ENCODE measurements at places on chromosomes 12 and 14.

- DNase-seq, result no peak
Observed at GRCh38 chr12:118355843-118356242, 16.9 kb downstream of the TAOK3 start.

- DNase-seq, result no peak
Observed at GRCh38 chr12:85626001-85626783, 210.0 kb downstream of the RASSF9 start.

GRCh38 chr12:123237646-123238329 lies 4.6 kb downstream of the MTRFR start:
- DNase-seq, result peak; percentile 39

GRCh38 chr14:104267895-104268294 lies 129.5 kb downstream of the KIF26A start:
- no peak for DNase-seq

DNA sequence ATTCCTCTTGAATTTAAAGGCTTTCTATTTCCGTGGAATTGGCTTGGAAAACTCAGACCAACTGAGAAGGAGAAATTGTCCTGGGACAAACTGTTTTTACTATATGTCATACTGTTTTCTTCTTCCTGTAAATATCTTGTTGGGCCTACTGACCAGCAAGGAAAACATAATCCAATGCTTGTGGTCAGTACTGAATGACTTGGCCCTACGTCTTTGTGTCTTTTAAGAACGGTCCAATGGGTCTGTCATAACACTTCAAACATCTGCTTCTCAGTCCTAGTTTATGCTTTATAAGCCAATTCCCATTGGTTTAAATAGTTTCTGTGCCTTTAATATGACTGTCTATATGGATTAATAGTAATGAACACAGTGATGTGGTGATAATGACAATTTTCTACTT lies 248.5 kb upstream of the DDHD1 start:
- no peak for DNase-seq

DNA sequence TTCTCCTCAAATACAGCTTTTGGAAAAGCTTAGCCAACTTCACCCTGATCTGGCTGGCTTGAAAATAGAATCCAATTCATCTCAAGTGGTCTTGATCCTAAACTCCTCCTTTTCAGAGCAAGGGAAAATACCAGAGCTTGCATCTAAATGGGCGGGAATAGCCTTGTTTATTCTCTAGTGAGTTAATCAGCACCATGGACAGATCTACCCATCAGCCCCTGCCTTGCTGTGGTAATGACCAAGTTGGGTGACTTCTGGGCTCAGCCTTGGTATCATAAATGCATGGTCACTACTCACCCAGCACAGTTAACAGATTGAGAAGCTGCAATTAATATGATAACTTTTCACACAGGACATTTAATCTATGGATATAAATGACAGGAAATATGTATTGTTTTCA lies 196.6 kb downstream of the GLT1D1 start:
- DNase-seq, result no peak

GRCh38 chr14:36320897-36321381 lies 502 bp upstream of the MBIP start:
- no peak for DNase-seq

DNA sequence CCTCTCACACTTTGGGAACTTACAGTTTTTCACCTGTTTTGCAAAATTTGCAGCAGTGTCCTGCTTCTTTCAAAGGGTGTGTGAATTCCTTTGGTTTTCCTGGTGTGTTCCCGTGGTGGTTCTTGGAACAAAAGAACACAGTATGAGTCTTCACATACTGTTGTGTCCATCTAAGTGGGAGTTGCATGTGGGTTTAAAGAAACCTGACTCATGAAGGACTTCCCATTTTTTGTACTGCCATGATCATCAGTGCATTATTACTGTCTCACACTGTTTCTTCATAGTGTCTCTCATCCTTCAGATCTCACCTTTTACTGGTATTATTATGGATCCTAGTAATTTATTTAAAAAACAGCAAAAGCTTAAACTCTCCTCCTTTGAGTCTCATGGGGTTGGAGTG lies 3.8 kb upstream of the GZMH start:
- DNase-seq, result no peak

GRCh38 chr14:76502638-76503037 lies 126.7 kb downstream of the ESRRB start:
- DNase-seq, result no peak

DNA sequence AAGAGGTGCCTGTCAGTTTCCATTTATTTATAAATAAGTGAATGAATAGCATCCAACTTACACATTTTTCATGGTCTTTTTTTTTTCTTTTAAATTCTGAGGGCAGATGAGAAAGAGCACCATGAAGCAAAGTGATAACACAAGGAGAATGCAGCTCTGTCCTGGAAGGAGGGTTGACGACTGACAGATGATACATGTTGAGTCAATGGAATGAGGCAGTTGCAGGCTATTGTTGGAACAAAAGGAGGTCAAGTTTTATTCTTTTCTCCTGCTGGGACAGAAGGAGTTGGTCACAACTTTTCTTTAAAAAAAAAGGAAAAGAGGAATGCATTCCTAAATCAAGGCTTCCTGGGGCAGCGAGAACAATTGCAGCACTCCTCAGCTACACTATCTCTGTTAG lies 119.9 kb upstream of the PLEKHG7 start:
- no peak for DNase-seq

DNA sequence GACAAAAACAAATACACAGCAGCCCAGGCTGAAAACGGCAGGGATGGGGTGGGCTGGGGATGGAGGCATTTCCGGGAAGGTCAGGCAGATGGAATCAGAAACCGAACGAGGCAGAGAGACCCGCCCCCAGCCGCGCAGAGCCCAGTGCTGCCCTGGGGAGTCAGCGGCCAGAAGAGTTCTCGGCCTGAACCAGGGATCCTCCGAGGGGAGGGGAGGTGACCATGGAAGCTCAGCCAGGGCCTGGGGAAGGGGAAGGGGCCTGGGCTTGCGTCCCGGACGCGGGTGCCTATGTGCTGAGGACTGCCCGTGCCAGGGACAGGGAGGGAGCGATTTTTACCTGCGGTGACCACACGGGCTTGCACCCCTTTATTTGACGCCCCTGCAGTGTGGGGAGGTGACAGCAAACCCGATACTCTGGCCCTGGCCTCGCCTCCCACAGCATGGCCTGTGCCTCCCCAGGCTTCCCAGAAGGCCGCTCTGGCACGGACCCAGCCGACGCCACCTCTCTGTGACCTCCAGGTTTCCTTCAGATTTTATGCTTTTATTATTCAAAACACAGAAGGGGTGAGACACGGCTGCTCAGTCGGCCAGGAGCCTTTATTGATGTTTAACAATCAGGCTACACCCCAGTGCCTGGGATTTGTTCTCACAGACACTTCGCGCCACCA lies 7.7 kb downstream of the LRCOL1 start:
- no peak for DNase-seq

DNA sequence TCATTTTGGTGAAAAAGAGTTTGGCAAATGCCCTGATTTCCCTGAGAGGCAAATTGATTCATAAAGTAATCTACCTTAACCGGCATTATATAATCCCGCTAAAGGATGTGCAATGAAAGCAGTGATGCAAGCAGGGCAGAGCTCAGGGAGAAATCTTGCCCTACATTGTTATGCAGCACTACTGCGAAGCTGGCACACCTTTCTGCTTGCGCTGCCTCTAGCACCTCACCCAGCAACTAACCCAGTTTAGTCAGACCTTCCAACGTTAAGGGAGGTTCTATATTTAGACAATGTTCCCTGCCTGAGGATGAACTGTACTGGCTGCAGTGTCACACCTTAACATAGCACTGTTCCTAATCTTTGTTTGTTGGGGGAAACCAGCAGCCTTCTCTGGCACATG lies 60.8 kb upstream of the CCDC196 start:
- DNase-seq, result no peak

DNA sequence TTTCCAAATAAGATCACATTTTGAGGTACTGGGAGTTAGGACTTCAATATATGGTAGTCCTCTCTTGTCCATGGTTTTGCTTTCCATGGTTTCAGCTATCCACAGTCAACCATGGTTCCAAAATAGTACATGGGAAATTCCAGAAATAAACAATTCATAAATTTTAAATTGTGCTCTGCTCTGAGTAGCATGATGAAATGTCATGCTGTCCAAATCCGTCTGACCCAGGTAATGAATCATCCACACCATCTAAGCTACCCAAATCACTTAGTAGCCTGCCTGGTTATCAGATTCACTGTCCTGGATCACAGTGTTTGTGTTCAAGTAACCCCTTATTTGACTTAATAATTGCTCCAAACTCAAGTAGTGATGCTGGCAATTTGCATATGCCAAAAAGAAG lies 197.9 kb downstream of the TMTC3 start:
- DNase-seq, result no peak

GRCh38 chr12:131323879-131324278 lies 370.2 kb downstream of the ADGRD1 start:
- DNase-seq, result no peak

DNA sequence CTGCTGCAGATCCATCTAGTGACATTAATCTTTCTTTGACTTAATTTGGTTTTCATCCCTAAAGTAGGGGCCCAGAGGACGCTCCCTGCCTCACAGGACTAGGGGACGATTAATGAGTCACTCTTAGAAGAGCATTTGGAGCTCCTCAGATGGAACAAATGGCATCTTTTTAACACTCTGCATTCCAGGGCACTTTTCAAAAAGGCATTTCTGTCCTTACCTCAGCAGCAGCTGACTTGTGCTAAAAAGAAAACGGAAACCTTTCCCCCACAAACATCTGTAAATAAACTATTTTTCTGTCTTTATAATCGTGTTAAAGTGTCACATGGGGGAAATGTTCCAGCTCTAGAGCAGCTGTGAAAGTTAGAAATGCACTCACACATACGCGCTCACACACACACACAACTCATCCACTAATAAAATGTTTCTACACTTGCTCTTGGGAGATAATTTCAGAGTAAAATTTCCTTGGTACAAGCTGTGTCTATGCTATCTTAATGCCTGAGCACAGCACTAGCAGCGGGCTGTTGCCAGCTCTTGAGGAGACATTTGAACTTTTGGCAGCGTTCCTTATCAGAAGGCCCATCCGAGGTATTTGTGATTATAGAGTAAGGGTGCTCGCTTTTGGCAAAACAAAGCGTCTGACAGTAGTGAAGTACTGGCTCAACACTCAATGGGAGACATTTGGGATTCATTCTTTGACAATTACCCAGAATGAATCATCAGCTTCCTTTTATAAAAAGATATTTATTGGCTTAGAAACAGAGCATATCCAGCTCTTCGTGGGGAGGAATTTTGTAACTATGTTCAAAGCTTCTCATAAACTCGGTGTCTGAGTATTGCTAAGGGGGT lies 141.3 kb downstream of the PLXNC1 start:
- DNase-seq, result no peak

DNA sequence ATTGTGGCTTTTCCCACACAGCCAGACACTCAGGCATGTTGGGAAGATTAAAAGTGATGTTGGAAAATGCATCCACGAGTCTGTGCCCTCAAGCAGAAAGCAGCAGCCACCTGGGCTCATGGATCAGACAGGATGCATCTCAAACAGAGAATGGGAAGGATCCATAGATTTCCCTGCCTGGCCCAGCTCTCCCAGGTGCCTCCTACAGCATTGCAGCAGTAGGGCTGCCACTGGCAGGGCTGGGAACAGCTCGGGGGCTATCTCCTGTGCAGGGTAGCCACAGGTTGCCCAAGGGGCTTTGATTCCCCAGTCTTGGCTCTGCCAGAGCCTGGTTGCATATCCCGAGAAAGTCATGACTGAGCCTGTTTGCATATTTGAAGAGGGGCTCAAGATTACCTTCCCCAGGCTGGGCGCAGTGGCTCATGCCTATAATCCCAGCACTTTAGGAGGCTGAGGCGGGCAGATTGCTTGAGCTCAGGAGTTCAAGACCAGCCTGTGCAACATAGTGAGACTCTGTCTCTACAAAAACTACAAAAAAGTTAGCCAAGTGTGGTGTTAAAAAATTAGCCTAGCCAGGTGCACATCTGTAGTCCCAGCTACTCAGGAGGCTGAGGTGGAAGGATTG lies 19.5 kb downstream of the C14orf132 start:
- DNase-seq, result no peak

DNA sequence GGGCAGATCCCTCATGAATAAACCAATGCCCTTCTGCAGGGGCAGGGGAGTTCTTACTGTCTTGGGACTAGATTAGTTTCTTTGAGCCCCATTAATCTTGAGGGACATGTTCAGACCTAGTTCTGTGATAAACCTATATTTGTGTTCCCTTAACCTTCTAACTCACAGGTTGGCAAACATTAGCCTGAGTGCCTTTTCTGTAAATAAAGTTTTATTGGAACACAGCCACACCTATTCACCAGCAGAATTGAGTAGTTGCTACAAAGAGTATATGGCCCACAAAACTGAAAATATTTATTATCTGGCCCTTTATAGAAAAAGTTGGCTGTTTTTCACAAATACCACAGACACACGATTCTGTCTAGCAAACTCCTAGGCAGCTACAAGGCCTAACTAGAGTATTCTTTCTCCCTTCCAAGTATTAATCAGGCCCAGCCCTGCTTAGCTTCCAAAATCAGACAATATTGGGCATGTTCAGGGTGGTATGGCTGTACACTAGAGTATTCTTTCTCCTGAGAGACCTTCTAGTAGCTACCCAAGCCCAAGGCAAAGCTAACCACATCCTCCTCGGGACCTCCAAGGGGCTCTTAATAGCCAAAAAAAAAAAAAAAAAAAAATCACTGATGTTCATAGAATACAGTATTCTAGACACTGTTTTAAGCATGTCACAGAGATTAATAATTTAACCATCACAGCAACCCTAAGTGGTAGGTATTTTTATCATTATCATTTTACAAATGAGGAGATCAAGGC lies 199.3 kb upstream of the PWP1 start:
- DNase-seq, result no peak

GRCh38 chr14:68694516-68695235 lies 98.2 kb downstream of the ZFP36L1 start:
- no peak for DNase-seq

DNA sequence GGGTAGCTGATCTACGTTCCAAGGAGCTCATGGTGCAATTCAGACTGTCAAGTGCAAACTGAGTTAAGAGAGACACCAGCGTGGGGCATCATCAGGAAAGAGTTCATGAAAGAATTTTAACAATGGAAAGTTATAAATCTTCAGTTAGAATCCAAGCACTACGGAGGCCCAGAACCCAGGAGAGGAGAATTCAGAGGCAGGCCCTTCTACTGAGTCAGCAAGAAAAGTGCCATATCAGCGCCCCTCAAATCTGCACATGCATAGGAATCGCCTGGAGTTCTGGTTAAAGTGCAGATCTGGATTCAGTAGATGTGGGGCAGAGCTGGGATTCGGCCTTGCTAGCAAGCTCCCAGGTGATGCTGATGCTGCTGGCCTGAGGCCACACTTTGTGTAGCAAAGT lies 45.9 kb downstream of the CHST11 start:
- DNase-seq, result no peak

- DNase-seq, result no peak
Observed at GRCh38 chr12:55445357-55445756, 1.5 kb downstream of the OR6C2 start.

Measured in GM19239 (cell line).